ENCODE measurements at places on chromosomes 6 and 20. TPM values are rescaled to one million over a fixed set of nuclear protein-coding genes. Genes with fewer than 3 reads are reported as not detected.

Gene PKHD1
- total RNA-seq = not detected

Gene ADAM33
- not detected for total RNA-seq

Gene CBLN4
- not detected for total RNA-seq

Gene ARHGAP40
- total RNA-seq = 0.13 TPM

All from thoracic aorta endothelial cell (primary cell).